Cardiac ventricle fibroblast (primary cell): ENCODE measurements at places on chromosomes 11 and 22. TPM values are rescaled to one million over a fixed set of nuclear protein-coding genes. Genes with fewer than 3 reads are reported as not detected.

The OR5P2 gene
- not detected in 2 replicates for total RNA-seq

The BACE1 gene
- 44.4 and 53.9 TPM in 2 replicates for total RNA-seq

The POU2AF2 gene
- not detected in 2 replicates for total RNA-seq

The CSF2RB gene
- 0.05 and 0.19 TPM in 2 replicates for total RNA-seq

The OR5M11 gene
- total RNA-seq = not detected in 2 replicates

The MFRP gene
- total RNA-seq = 0.12 TPM in 1 of 2 replicates, not detected in the other

The OR4A16 gene
- not detected in 2 replicates for total RNA-seq

The OR52A5 gene
- total RNA-seq = not detected in 2 replicates

The ACR gene
- 0.19 TPM in 1 of 2 replicates, not detected in the other for total RNA-seq

The CELSR1 gene
- total RNA-seq = 0.64 and 0.94 TPM in 2 replicates

The SMIM35 gene
- total RNA-seq = not detected in 2 replicates

The CCDC87 gene
- 0.44 and 1.3 TPM in 2 replicates for total RNA-seq

The PDGFB gene
- total RNA-seq = 3.8 and 4.2 TPM in 2 replicates

The C2CD2L gene
- total RNA-seq = 3.9 and 4.6 TPM in 2 replicates

The MUC2 gene
- total RNA-seq = not detected in 2 replicates

The USH1C gene
- not detected in 2 replicates for total RNA-seq

The UBQLN3 gene
- 0.24 TPM in 1 of 2 replicates, not detected in the other for total RNA-seq

The OR51B5 gene
- not detected in 2 replicates for total RNA-seq

The PATE4 gene
- not detected in 2 replicates for total RNA-seq

The TRIM29 gene
- not detected in 2 replicates for total RNA-seq

The CST6 gene
- 0.20 and 0.87 TPM in 2 replicates for total RNA-seq

The MAPK11 gene
- total RNA-seq = 8.3 and 12.4 TPM in 2 replicates

The TMEM191B gene
- not detected in 2 replicates for total RNA-seq

The KRTAP5-2 gene
- total RNA-seq = not detected in 2 replicates

The OR51B4 gene
- total RNA-seq = not detected in 2 replicates

The FREY1 gene
- total RNA-seq = not detected in 2 replicates

The HNRNPUL2 gene
- total RNA-seq = 18.1 and 23.8 TPM in 2 replicates

The FAM168A gene
- total RNA-seq = 25.0 and 29.2 TPM in 2 replicates

The CTSW gene
- 2.4 TPM in 1 of 2 replicates, not detected in the other for total RNA-seq

The TMPRSS13 gene
- total RNA-seq = not detected in 2 replicates

The C11orf87 gene
- total RNA-seq = 0.19 TPM in 1 of 2 replicates, not detected in the other

The APOL4 gene
- 4.3 and 5.1 TPM in 2 replicates for total RNA-seq

The VPREB1 gene
- total RNA-seq = not detected in 2 replicates

The SLC35C1 gene
- total RNA-seq = 21.5 and 23.1 TPM in 2 replicates

The SLC7A4 gene
- not detected in 2 replicates for total RNA-seq

The IL17REL gene
- not detected in 2 replicates for total RNA-seq

The OR6A2 gene
- 0.06 TPM in 1 of 2 replicates, not detected in the other for total RNA-seq

The ZNRF3 gene
- total RNA-seq = 3.7 and 5.1 TPM in 2 replicates

The MUC5AC gene
- total RNA-seq = not detected in 2 replicates

The GRK2 gene
- total RNA-seq = 25.4 and 28.3 TPM in 2 replicates

The CCND1 gene
- total RNA-seq = 83.2 and 91.5 TPM in 2 replicates
